ENCODE measurements at places on chromosomes 5 and 9.

GRCh38 chr5:32087086-32088082 lies 86.7 kb downstream of the GOLPH3 start:
- peaks cover 24% of the 10 kb centered on the region for H3K36me3 ChIP-seq
- H3K4me3 ChIP-seq: no peak overlapping the region
- no peak overlapping the region for H3K27ac ChIP-seq

DNA sequence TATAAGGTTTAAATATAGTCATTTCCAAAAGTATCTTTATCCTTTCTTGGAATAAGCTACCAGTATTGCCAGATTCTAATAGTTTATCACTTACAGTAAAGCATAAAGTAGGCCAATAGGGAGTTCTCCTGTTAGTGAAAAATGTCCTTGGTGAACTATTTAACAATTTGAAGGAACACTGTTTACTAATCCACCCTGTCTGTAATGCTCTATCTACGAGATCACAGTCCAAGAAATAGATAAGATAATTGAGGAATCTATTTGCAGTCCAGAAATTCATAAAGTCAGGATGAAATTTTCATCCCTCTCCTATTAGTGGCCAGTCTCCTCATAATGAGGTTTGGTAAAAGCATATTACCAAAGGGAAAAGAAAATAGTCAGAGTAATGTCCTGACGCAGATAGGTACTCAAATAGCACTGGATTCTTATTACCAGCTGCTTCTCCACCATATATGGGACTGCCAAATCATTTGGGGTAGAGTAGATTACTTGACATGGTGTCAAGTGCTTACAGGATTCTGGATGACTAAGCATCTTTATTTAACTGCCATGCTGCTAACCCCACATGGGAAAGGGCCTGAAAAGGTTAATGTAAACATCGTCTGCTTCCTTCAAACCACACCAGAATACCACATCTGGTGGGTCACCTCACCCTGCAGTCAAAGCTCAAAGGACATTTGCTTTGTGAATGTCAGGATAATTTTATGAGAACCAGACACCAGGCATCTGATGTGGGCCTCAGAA lies 808.1 kb downstream of the EFNA5 start:
- H3K27me3 ChIP-seq: no peaks in the 10 kb centered on the region
- H3K36me3 ChIP-seq: no peaks in the 10 kb centered on the region
- no peak overlapping the region for H3K4me3 ChIP-seq
- no peak for DNase-seq

GRCh38 chr5:152405145-152405544 lies at the start of gene NMUR2:
Gene NMUR2 (minus strand): TSS chr5:152405279. CDS start chr5:152405113, 166 bp downstream.
- H3K27ac ChIP-seq: no peak within 1 kb of the TSS
- peak; percentile 54 for DNase-seq
- H3K27me3 ChIP-seq: peaks cover 10% of the 10 kb centered on the region
- H3K36me3 ChIP-seq: no peaks in the 10 kb centered on the region
- H3K4me3 ChIP-seq: peak within 1 kb of the TSS; percentile 66

DNA sequence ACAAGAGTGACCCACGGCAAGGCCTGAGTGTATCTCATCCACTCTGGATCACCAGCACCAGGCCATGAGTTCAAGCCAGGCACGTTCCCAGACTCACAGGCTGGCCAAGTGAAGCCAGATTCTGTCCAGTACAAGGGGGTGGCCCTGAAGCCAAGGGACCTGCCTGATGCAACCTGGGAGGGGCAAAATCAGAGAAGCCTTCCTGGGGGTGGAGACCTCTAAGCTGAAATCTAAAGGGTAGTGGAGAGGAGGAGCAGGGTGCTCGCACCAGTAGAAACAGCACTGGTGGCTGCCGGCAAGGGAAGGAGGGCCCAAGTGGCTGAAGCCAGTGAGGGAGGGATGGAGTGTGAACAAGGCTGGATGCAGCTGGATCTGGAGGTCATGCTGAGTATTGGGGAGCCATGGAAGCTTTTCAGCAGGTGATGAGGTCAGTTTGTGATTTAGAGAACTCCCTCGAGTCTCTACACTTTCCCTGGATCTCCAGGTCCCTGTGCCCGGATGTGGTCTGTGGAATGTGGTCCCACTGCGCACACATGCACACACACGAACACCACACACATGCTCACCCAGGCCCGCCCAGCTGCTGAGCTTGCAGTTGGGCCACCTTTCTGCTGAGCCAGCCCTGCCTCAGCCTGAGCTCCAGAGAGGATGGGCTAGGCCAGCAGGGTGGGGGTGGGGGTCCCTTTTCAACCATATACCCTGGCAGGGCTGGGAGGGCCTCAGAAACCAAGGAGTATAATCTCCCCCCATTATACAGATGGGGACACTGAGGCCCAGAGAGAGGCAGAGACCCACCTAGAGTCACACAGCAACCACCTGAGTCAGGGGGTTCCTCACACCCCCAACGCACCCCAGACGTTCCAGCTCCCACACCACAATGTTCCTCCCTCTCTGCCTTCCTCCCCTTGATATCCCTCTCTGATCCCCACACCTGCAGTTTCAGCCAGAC lies 1.6 kb downstream of the PIP5KL1 start:
- no peaks in the 10 kb centered on the region for H3K36me3 ChIP-seq
- peaks cover 67% of the 10 kb centered on the region for H3K27me3 ChIP-seq
- H3K4me3 ChIP-seq: peak overlapping the region; percentile 65
- DNase-seq: no peak
- H3K27ac ChIP-seq: no peak overlapping the region
- H3K4me1 ChIP-seq: peaks cover 10% of the 10 kb centered on the region

DNA sequence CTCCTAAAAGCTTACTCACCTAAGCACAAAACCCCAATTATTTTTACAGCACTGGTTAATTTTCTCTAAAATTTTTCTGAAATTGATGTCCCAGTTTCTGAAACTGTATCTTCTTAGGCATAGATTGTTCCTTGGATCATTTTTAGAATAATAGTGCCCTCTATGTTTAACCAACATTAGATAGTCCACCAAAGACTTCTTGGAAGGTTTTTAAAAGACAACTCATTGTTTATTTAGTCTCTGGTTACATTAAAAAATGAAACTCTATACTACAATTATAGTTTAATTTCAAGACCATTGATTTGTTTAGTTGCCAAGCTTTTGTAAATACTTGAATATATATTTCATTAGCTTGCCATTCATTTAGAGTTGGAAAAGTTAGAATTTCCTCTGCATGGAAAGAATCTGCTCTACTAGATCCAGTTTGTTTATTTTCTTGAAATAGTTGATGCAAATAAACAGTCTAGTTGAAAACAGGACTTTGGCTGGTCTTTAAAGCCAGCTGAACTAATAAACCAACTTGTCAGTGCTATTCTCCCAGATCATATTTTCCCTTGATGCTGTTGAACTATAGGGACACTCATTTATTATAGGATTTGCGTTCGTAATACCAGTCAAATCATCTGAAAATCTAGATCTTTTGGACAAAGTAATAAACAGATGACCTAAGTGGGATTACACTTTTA lies 990.5 kb downstream of the TLE1 start:
- no peak for DNase-seq
- peaks cover 3% of the 10 kb centered on the region for H3K27me3 ChIP-seq
- H3K4me1 ChIP-seq: peaks cover 23% of the 10 kb centered on the region
- no peaks in the 10 kb centered on the region for H3K36me3 ChIP-seq

Data from nephron progenitor cell (in vitro differentiated cells).